ENCODE measurements at places on chromosomes 7 and 10.

GRCh38 chr7:47479821-47480575, 101.9 kb downstream of the TNS3 start:
- DNase-seq, result no peak

DNA sequence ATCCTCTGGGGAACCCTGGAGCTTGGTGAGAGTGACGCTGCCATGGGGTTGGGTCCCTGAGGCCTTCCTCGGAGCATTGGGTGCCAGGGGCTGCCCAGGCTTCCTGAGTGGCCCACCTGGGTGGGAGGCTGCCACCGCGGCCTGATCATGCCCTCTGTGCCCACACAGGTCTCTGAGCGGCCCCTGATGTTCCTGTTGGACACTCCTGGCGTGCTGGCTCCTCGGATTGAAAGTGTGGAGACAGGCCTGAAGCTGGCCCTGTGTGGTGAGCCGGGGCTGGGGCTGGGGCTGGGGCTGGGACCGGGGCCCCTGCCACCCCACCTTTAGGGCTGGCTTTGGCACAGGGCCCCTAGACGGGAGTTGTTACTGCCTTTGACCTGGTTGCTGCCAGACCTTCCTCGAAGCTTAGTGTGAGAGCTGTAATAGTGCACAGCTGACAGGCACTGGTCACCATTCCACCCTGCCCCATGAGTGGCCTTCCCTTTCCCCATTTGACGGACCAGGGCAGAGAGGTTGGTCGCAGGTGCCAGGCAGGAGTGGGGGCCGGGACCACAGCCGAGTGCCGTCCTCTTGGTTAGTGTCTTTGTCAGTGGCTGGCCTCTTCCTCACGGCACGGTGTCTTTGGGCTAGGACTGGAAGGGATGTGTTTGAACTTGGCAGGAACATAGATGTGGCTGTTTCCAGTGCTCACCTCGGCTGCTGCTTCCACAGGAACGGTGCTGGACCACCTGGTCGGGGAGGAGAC, 8.2 kb downstream of the MTG1 start:
- no peak for DNase-seq

GRCh38 chr10:70602665-70603448, at the start of gene PRF1:
PRF1 (minus strand) TSS chr10:70602741; CDS start chr10:70600902, 1,839 bp downstream.
- DNase-seq, result no peak

GRCh38 chr7:146698995-146699610, 582.5 kb downstream of the CNTNAP2 start:
- DNase-seq, result no peak

DNA sequence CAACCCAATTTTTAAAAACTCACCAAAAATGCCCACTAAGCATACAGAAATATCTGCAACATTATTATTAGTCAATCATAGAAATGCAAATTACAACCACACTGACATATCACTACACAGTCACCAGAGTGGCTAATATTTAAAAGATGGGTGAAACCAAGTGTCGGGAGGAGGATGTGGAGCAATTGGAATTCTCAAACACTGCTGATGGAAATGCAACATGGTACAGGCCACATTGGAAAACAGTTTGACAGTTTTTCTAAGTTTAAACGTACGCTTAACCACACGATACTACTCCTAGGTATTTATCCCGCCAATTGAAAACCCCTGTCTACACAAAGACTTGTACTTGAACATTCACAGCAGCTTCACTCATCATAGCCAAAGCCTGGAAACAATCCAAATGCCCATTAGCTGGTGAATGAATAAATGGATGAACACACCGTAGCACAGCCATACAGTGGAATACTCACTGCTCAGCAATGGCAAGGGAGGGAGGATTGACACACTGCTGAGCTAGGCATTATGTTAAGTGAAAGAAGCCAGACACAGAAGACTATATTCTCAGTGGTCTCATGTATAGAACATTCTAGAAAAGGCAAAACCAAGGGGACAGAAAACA, 16.3 kb downstream of the GCK start:
- no peak for DNase-seq

DNA sequence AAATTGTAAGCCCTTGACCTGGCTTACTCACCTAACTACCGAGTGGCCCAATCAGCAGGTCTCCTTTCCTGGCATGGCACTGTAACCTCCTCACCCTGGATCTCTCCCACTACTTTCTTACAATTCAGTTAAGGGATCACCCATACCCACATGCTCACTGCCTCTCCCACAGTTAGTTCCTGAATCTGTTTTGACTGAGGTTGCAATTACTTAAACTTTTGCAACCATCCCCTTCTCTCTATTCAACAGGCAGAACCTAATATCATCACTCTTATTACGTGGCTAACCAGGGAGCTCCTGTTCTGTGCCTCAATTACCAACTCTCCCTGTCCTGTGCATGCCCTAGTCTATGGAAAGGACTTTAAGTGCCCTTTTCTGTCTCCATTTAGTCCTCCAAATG, 84.2 kb upstream of the IKZF1 start:
- DNase-seq, result no peak

DNA sequence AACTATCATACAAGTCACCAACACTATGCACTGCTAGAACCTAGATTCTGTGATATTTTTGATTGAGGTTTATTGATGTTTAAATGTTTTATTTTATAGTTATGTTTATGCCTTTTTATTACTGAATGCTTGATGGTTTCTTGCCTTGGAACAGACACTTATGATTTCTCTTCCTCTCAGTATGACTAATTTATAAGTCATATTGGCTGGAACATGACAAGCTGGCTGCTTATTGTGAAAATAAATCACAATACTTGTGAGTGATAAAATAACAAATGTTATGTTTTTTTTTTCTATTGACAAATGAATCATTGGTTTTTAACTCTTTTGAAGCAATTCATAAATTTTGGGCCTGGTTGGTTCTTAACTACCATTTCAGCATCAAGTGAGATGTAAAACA, 142.0 kb upstream of the MALRD1 start:
- DNase-seq, result no peak

GRCh38 chr10:86254081-86254480, 112.5 kb downstream of the GRID1 start:
- no peak for DNase-seq

All from tibial nerve (tissue), 4 donors.